ENCODE measurements at places on chromosomes 3 and 15. TPM values are rescaled to one million over a fixed set of nuclear protein-coding genes. Genes with fewer than 3 reads are reported as not detected.

DNA sequence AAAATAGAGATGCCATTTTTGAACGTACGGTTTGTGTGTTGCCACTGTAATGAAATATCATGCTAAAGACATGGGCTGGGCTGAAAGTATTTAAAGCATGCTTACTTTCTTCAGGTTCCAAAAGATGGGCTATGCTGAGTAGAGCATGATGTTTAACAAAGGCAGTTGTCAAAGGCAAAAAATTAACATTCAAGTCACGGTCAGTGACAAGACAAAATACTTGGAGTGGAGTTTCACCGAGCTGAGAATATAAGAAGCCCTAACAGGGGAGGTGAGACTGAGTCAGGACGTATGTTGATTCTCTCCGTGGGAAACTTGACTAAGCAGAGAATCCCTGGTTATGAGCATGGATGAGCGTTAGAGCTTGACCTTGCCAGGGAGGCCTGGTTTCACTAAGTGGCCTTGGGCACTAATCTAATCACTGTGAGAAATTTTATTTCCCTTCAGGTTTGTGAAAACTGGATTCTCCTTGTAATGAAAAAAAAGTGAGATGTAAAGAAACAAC, 218.2 kb upstream of the ADAMTS9 start:
- H3K27ac ChIP-seq: no peak overlapping the region
- H3K27me3 ChIP-seq: no peaks in the 10 kb centered on the region
- no peaks in the 10 kb centered on the region for H3K36me3 ChIP-seq
- no peak for DNase-seq

DNA sequence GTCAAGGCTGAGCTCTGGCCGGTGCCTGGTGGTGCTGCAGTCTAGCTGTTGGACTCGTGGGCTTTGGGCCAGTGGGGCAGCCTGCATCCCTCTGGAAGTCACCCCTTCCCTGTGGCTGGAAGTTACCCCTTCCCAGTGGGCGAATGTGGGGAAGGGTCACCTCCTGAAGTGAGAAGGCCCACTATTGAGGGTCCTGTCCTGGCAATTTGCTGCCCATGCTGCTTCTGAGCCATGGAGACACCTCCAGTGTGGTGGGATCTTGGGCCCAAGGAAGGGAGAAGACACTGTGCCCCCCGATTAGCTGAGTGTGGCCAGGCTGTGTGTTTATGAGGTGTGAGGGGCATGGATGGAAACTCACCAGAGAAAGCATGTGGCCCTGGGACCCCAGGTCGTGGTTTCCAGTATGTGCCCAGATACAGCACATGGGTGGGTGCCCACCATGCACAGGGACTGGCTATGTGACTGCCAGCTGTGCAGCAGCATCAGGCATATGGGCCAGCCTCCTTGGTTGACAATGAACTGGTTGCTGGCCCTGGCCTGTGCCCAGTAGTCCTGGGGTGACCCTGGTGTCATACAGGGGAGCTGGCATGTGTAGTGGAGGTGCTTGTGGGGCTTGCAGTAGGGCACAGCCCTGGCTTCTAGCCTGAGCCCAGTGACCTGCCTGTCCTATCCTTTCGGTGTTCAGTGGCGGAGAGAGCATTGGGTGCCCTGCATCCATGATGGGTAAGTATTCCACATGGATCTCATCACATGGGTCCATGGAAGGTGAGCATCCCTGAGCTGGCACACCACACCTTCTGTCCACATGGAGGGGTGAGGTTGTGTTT, 221.2 kb downstream of the SNRPN start:
- DNase-seq: no peak
- no peaks in the 10 kb centered on the region for H3K27me3 ChIP-seq
- no peaks in the 10 kb centered on the region for H3K4me1 ChIP-seq
- no peak overlapping the region for H3K27ac ChIP-seq

- no peaks in the 10 kb centered on the region for H3K4me1 ChIP-seq
- no peak overlapping the region for H3K4me3 ChIP-seq
- H3K36me3 ChIP-seq: no peaks in the 10 kb centered on the region
- no peak for DNase-seq
- no peaks in the 10 kb centered on the region for H3K27me3 ChIP-seq
- no peak overlapping the region for H3K27ac ChIP-seq
These were observed 116.8 kb upstream of the CNTN6 start for GRCh38 chr3:976006-976405.

- no peaks in the 10 kb centered on the region for H3K36me3 ChIP-seq
- H3K27me3 ChIP-seq: no peaks in the 10 kb centered on the region
- H3K27ac ChIP-seq: no peak overlapping the region
- H3K4me1 ChIP-seq: no peaks in the 10 kb centered on the region
These were observed 1.1 kb downstream of the SH2D7 start for GRCh38 chr15:78093242-78094020.

DNA sequence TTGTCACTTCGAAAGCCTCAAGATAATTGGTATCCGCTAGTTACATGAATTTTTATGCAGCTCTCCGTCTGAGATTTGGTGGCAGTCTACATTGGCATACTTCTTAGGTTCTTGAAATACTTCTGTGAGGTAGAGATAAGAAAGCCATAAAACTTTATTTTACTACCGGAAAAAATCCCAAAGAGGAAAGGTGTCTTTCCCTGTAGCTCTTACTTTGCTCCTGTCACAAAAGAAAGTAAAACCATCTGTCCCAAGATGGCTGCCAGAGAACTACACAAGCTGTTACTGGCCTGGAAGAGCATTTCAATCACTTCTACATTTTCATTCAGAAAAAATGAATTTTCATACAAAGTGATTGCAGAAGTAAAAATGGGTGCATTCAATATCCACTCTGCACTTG, 214.8 kb upstream of the ST8SIA2 start:
- H3K36me3 ChIP-seq: no peaks in the 10 kb centered on the region
- DNase-seq: no peak
- no peaks in the 10 kb centered on the region for H3K4me1 ChIP-seq
- H3K27ac ChIP-seq: no peak overlapping the region

DNA sequence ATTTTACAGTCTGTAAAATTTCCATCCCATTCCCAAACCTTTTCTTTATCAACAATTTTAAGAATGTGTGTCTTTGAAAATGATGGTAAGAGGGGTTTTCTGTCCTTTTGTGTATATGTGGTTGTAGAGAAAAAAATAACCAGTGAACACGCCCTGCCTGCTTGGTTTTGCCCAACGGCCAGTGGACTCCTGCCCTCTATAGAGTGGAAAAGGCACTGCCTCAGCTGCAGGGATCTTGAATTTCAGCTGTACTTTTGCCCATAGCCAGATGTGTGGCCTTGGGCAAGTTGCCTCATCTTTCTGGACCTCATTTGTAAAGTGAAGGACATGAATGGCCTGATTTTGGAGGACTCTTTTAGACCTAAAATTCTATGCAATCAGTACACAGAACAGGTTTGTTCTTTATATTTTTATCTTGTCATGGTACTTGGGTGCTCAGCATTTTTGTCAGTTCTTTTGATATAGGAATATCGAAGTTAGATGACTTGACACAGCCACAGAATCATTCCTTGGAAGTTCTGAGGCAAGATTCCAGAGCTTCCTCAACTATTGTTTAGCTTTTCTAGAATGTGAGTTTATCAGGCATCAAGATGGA, 81.0 kb downstream of the CLDN11 start:
- no peaks in the 10 kb centered on the region for H3K36me3 ChIP-seq
- H3K4me1 ChIP-seq: no peaks in the 10 kb centered on the region
- H3K27me3 ChIP-seq: no peaks in the 10 kb centered on the region
- DNase-seq: no peak

- no peaks in the 10 kb centered on the region for H3K4me1 ChIP-seq
- no peak for DNase-seq
- H3K36me3 ChIP-seq: no peaks in the 10 kb centered on the region
- H3K4me3 ChIP-seq: no peak overlapping the region
These were observed 21.6 kb upstream of the PLXNA1 start for GRCh38 chr3:126961191-126961790.

DNA sequence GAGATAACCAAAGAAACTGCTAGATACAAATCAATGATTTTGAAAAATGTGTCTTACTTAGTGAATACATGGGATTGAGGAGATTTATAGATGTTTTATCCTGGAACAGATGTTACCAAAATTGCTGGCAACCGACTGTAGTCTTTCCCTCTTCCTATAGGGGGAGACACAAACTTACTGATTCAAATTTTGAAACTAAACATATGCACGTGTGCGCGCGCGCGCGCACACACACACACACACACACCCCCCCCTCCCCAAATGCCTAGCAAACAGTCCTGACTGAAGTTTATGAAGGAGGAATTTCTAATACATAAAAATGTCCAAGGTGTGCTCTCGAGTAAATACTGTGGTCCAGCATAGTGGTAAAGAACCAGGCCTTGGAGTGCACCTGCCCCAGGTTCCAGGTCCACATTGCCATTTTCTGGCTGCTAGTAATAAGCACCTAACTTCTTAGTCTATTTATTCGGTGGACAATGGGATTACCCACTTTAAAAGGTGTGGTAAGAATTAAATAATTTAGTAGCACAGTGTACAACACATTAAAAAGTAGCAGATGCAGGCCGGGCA, 18.5 kb upstream of the C3orf62 start:
- H3K27ac ChIP-seq: no peak overlapping the region
- peaks cover 86% of the 10 kb centered on the region for H3K36me3 ChIP-seq

GRCh38 chr3:52140000-52140399, 14.2 kb downstream of the POC1A start:
- no peak overlapping the region for H3K4me3 ChIP-seq
- no peak for DNase-seq
- peaks cover 5% of the 10 kb centered on the region for H3K4me1 ChIP-seq
- no peaks in the 10 kb centered on the region for H3K36me3 ChIP-seq
- H3K27ac ChIP-seq: no peak overlapping the region
- no peaks in the 10 kb centered on the region for H3K27me3 ChIP-seq

TGM5 gene
- not detected for total RNA-seq

CDHR4 gene
- 0.62 TPM for total RNA-seq

LRRC49 gene
- total RNA-seq: not detected

CELF6 gene
- total RNA-seq: 5.0 TPM

EID1 gene
- 58.8 TPM for total RNA-seq

Data from naive thymus-derived CD4-positive, alpha-beta T cell (primary cell).